ENCODE measurements at places on chromosomes 7 and 10.
A peak's percentile ranks its signal among the peaks of the same experiment; 100 is the strongest.

GRCh38 chr10:97883092-97883485 lies 33.4 kb downstream of the GOLGA7B start:
- DNase-seq, result no peak

- no peak for DNase-seq
Measured at GRCh38 chr7:127798769-127799372, 146.9 kb downstream of the SND1 start.

DNA sequence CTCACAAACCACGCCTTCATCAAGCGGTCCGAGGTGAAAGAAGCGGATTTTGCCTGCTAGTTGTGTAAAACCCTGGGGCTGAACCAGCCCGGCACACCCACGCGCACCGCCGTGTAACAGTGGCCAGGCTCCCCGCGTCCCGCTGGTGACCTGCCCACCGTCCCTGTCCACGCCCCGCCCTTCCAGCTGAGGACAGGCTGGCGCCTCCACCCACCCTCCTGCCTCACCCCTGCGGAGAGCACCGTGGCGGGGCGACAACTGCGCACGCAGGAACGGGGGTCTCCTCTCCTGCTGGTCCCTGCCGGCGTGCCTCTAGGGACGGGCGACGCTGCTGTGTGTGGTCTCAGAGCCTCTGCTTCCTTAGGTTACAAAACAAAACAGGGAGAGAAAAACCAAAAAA lies 16.9 kb upstream of the TSPAN33 start:
- DNase-seq, result no peak

DNA sequence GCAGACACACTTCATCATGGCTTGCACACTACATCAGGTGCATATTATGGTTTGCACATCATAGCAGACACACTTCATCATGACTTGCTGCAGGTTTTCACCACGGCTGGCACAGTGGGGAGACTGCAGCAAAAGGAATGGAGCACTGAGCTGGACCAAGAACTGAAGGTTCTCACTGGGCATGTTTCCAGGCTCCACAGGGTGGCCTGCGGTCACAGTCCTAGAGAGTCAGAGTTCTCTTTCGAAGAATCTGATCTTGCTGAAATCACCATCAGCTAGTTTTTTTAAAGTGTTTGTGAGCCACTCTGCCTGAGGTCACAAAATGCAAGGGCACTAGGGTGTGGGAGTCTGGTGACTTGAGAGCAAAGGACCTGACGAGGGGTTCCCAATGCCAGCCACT lies 140.4 kb upstream of the NPY start:
- DNase-seq, result no peak

GRCh38 chr7:73565675-73566340 lies 8.3 kb upstream of the BCL7B start:
- no peak for DNase-seq

GRCh38 chr10:61354401-61354975 lies 98.7 kb downstream of the TMEM26 start:
- DNase-seq, result no peak

DNA sequence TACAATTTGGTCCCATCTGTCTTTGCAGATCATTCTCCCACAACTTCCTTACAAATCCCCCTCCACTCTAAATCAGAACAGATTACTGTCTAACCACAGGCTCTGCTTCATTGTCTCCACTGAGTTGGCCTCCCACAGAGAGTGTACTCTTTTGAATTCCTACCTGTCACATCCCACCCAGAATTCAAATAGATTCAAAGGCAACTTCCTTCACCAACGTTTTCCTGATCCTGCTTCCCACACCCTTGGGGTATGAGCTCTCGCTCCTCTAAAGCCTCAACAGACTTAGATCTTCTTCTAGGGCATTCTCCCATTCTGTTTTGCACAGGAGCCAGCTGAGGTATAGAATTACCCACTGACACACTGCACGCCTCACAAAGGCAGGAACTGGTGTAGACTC lies 197.8 kb upstream of the CDCA7L start:
- no peak for DNase-seq

DNA sequence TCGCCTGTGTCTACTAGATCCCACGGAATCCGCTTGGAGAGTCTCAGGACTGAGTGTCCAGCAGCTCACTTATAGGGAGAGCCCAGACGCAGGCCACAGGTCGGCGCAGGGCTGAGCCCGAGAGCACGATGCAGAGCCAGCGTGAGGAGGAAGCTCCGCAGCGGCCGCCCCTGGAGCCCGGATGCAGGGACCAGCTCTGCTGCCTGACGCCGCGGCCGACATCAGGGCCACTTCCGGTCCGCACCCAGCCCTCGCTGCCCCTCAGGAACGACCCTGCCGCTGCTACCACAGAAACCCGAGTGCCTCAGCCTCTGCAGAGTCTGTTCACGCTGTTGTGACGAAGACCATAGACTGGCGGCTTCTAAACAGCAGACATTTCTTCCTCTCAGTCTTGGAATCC lies 275.8 kb upstream of the PPP2R2D start:
- no peak for DNase-seq

DNA sequence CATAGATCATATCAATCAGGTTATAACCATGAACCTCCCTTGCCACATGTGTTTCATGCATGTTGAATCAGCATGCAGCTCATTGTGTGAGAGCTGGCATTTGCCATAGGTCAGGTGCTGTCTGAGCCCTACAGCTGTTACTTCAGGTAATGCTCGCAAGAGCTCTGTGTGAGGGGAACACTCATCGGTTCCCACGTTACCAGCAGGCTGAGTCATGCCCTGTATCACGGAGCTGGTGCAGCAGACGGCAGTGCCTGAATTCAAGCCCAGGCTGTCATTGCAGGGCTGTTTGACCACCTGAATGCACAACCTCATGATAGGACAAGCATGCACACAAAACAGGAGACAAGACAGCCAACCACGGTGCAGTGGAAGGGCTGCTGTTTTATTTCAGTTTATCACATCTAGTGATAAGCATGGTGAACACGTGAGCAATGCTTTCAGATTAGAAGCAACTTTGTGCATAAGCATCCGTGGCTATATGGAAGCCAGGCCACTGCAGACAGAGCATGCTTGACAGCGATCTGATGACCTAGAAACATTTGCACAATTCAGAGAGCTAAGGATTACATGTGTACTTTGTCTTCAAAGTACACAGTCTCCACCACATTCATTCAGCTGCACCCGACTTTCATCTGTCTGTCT lies 56.4 kb upstream of the PFKP start:
- no peak for DNase-seq

DNA sequence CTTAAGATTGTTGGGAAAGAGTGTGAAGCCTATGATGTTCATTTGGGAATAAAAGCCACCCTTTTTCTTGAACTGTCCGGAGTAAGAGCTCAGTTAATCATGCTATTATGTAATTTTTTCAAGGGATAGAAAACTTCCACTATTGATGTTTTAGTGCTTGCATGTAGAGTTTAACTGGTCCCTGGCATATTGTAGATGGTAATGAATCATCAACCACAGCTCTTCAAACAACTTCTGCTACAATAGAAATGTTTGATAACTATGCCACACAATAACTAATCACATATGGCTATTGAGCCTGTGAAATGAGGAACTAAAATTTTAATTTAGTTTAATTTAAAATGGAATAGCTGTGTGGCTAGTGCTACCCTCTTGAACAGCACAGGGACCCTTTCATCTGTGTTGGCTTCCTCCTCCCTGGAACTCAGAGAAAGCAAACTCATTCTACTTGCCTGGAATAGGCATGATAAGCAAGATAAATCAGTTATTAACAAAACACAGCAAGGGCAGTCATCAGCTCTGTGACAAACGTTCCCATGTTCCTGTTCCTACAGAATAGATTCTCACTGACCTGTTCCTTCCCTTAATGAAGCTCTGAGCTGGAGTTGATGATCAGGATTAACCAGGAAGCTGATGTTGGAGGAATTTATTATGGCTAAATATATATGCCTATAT lies 4.9 kb upstream of the SRI start:
- peak; percentile 18 for DNase-seq

GRCh38 chr10:30384701-30385201 lies 35.7 kb upstream of the MTPAP start:
- DNase-seq, result peak; percentile 24

GRCh38 chr7:16587129-16587528 lies 58.4 kb downstream of the ANKMY2 start:
- DNase-seq, result no peak

DNA sequence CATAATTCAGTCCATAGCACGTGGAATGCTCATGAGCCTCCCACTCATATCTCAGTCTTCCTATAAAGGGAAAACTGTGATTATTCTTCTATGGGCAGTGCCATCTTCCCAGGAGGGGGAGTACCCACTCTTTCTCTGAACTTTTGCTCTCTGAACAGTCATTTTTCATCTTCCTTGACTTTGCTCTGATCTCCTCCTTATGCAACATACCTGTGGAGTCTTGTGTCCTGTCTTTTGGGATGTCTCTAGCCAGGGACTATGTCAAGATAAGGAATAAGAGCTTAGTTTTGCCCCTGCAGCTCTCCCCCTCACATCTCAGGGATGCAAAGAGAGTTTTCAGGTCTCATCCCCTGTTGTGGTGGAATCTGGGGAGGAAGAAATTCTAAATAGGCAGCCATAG lies 27.6 kb downstream of the LSMEM1 start:
- DNase-seq, result no peak

GRCh38 chr10:73975388-73975787 lies 22.5 kb upstream of the VCL start:
- DNase-seq, result no peak

- no peak for DNase-seq
Measured at GRCh38 chr7:101869026-101869900, 51.8 kb downstream of the CUX1 start.

DNA sequence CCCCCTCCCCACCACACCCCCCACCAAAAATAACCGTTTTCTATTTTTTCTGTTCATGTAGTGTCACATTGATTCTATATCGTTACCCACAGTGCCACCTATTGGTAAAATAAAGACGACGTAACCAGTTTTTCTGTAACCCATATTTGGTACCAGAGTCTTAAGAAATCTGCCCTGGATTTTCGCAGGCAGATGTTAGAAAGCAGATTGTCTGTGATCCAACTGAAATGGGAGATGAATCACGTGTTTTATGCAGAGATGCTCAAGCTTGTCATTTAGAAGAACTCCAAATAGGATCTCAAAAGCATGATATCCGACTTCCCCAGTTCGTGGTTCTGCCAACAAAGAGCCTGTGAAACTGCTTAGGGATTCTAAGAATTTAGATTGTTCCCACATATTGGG lies 261.1 kb upstream of the CSTF2T start:
- DNase-seq, result peak; percentile 42

GRCh38 chr7:27147199-27148030 lies at the start of gene HOXA6:
Gene HOXA6, minus strand, starts transcription at chr7:27147774. Its CDS starts 25 bp downstream, at chr7:27147749.
- DNase-seq, result no peak

- DNase-seq, result no peak
Measured at GRCh38 chr7:68770649-68771048, 827.6 kb upstream of the AUTS2 start.

DNA sequence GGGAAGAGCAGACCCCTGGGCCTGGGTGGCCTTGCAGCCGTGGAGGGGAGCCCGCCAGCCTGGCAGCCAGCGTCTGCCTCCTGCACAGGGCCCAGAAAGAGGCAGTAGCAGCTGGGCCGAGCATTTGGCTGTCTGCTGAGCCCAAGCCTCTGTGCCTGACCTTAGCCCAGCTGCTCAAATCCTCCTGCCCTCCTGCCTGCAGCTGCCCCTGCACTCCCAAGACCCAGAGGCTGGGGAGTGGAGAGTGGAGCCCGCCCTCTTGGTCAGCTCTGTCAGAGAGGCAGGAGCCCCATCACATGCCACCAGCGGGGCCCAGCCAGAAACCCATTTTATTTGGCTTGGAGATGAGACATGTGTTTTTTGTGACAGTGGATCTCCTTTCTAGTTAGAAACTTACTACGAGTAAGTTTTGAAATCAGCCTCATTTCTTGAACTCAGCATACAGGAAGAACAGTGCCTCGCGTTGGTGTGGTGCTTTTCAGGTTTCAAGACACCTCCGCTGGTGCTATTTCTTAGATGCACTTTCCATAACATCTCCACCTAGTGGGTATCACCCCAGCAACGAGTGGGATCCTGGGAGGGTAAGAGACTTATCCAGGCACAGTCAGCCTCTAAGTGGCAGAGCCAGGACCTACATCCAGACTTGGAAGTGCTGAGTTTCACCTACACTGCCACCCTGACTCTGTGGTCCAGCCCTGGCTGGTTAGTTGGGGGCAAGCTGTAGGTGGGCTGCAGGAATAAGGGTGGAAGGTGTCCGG lies 477.1 kb downstream of the RPS24 start:
- DNase-seq, result no peak

DNA sequence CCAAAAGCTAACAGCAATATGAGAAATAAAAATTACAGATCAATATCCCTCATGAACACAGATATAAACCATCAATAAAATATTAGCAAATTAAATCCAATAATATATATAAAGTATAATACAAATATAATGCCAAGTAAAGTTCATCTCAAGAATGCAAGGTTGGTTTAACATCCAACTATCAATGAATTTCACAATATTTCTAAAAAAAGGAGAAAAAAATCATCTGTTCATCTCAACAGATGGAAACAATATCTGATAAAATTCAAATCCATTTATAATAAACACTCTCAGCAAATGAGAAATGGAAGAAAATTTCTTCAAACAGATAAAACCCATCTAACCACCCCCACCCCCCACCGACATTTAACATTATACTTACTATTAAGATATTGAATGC lies 86.9 kb downstream of the SIRT1 start:
- no peak for DNase-seq

GRCh38 chr7:80106498-80107113 lies 28.0 kb upstream of the GNAI1 start:
- no peak for DNase-seq

GRCh38 chr7:4699841-4700240 lies 17.7 kb downstream of the FOXK1 start:
- no peak for DNase-seq

- DNase-seq, result no peak
Measured at GRCh38 chr7:18421297-18422002, 74.1 kb upstream of the HDAC9 start.

GRCh38 chr10:2214092-2214491 lies 476.8 kb upstream of the ADARB2 start:
- DNase-seq, result peak; percentile 25

- DNase-seq, result no peak
Measured at GRCh38 chr10:74642901-74643595, 183.4 kb upstream of the KAT6B start.

GRCh38 chr7:5453566-5454075 lies 30.0 kb upstream of the TNRC18 start:
- no peak for DNase-seq

DNA sequence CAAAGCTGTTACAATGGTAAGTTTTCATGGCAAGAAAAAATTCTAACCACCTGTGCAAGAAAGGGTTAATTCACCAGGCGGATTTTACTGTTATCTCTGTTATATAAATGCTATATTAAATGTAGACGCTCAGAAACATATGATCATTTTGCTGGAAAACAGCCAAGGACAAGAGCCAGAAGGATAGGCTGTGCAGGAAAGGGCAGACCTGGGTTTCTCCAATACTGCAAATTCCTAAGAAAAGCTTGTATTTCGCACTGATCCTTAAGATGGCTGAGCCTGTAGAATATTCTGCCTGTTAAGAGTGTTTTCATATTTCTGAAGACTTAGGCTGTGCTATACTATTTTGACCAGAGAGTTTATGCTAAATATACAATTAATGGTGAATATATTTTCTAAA lies 564.1 kb upstream of the KCND2 start:
- peak; percentile 5 for DNase-seq

- no peak for DNase-seq
Measured at GRCh38 chr10:68601501-68602265, 41.5 kb downstream of the TET1 start.

GRCh38 chr10:76396134-76396533 lies 964.7 kb downstream of the LRMDA start:
- DNase-seq, result no peak

GRCh38 chr10:93390306-93391090 lies 91.6 kb downstream of the MYOF start:
- DNase-seq, result no peak

GRCh38 chr7:48511080-48511479 lies 339.8 kb downstream of the ABCA13 start:
- DNase-seq, result no peak

- peak; percentile 98 for DNase-seq
Measured at GRCh38 chr7:66047426-66047825, 28.2 kb upstream of the ASL start.

All from brain microvascular endothelial cell (primary cell).